ENCODE measurements at places on chromosomes 2 and 18.

- DNase-seq, result no peak
These were observed 46.3 kb upstream of the TANK start for GRCh38 chr2:161113693-161114575.

DNA sequence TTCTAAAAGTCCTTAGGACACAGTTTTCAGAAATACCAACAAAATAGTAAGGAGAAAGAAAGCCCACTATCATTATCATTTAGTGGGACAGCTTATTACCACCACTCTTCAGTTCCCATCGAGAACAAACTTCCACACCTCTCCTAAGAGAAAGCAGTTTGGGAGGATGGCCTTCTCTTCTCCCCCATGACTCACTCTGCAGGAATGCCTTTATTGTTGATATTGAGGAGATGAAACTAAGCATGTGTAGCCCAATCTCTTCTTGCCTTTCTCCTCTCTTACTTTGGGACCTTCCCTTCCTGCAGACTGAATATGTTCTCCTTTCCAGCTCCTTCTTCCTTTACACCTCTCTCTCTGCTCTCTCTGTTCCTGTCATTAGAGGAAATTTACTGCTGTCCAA is 30.0 kb upstream of the ERMN start:
- DNase-seq, result no peak

GRCh38 chr2:155310589-155310988 is 612.1 kb downstream of the KCNJ3 start:
- DNase-seq, result no peak

- no peak for DNase-seq
These were observed 113.5 kb upstream of the CHRNA1 start for GRCh38 chr2:174877751-174878150.

DNA sequence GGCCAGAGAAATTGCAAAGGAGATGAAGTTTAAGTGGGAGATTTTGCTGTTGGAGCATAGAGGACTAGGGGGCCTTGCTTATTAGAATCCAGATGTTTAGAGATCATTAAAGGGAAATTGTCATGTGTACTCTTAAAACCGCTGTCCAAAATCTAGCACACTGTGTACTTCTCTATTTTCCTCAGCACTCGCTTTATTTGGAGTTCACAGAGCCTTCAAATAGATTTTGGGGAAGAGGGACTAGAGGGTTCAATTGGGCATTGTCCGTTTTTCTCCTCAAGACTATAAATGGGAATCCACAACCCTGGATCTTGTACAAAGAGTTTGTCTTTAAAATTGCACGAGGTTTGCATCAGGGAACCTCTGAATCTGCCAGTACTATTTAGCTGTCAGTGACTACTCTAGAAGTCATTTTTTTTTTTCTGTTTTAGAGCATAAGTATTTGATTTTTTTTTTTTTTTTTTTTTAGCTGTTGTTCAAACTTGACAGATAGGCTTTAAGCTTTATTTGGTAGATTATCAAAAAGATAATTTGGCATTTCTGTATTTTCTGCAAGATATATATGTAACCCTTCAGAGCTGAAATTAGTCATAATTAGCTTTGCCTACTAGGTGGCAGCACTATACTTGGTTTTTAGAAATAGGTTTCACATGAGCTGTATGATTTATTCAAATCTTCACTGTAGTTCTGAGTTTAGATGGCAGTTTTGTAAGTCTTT is 14.2 kb downstream of the PMS1 start:
- DNase-seq, result no peak

DNA sequence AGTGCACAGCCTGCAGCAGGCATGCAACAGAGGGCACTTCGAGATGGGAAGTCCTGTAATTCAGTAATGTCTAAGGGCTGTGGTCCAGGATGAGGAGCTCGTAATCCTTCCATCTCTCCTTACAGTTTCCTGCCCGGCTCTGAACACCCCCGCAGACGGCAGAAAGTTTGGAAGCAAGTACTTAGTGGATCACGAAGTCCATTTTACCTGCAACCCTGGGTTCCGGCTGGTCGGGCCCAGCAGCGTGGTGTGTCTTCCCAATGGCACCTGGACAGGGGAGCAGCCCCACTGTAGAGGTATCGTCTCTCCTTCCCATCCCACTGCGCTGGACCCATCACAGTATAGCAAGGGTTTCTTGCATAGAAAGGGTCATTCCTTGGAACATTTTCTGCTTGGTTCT is 26.7 kb downstream of the FBLN7 start:
- DNase-seq, result no peak

DNA sequence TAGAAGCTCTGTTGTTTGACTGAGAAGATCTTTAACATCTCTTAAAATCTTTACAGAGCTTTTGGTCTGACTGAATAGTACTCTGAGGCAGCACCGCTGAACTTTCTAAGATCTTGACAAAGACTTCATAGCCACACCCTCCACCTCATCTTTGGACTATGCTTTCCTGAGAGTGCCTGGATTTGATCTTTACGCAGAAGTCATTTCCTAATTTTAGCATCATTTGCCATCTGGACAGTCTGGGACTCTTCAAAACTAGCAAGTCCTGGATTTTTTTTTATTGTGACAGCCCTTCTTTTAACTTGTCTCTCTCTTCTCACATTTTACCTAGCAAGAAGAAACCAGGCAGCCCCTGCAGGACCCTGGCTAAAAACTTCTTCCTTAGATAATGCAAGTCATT is 188.8 kb downstream of the CTIF start:
- no peak for DNase-seq

- no peak for DNase-seq
These were observed 75.3 kb downstream of the SMAD7 start for GRCh38 chr18:48875314-48875941.

DNA sequence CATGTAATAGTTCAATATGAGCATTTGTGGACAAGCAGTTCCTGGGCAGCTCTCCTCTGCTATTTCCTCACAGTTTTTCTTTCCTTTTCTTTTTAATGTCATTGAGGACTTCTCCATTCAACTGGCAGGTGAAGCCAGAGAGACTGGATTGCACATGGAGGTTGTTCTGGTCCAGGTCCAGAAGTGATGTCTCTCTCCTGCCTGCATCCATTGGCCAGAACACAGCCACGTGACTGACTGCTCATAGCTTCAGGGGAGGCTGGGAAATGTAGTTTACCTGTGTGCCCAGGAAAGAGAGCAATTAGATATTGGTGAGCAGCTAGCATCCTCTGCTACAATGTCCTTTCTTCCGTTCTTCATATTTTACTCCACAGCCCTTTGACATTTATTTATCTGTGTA is 20.2 kb upstream of the ADAM23 start:
- no peak for DNase-seq

- DNase-seq, result no peak
These were observed 55.3 kb downstream of the G6PC2 start for GRCh38 chr2:168956392-168956791.

DNA sequence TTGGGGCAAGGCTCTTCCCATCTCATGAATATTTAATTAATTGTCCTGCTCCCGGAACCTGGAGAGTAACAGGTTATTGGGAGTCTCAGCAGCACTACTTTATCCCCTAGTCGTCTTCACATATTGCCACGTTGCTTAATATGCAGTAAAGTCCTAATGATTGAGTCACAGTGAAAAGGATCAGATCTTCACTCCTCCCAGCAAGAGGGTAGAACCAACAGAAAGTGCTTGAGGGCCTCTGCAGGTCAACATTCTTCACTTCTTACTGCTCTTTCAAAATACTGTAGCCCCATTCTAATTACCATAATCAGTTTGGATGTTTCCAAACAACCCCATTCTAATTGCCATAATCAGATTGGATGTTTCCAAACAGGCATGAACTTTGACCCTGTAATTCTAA is 801.0 kb downstream of the LRRTM4 start:
- DNase-seq, result no peak

DNA sequence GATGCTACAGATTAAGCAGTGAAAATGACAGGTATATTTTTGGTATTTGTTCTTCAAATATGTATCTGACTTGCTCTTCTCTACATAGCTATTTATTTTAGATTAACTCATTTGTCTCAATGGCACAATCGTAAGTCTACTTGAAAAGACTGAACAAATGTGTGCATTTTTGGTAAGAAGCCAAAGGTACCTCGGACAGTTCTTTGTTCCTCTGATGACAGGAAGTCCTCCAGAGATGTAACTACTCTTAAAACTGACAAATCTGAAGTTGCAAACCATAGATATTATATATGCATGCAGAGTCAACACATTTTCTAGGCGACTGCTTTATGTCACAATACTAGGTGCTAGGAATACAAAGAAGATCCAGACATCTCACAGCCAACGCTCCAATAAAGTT is 36.7 kb downstream of the NDUFAF7 start:
- no peak for DNase-seq

DNA sequence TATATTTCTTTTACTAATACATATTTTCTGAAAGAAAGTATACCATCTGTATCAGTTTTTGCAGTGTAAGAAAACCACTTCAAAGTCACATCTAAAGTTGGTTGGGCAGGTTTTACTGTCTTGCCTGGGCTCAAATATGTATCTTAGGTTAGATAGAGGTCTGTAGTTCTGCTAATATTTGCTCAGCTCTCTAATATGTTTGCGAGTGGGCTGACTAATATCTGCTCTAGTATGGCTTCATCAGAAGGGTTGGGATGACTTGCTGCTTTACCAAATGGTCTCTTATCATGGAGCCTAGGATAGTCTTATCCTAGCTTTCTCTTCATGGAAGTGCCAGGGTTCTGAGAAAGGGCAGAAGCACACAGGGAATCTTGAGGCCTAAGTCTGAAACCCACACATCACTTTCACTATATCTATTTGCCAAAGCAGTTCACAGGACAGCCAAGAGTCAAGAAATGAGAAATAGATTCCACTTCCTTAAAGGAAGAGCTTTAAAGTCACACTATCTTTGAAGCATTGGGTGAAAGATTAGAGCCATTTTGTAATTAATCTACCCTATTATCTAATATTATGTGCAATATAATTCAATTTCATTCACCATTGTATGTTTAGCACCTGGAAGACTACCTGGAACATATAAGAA is 610.0 kb downstream of the KCNJ3 start:
- DNase-seq, result no peak

All from AG09319 (cell line).